Gastroesophageal sphincter (tissue), 4 donors: ENCODE measurements at places on chromosomes 3 and 15. TPM values are rescaled to one million over a fixed set of nuclear protein-coding genes. Genes with fewer than 3 reads are reported as not detected.

DNA sequence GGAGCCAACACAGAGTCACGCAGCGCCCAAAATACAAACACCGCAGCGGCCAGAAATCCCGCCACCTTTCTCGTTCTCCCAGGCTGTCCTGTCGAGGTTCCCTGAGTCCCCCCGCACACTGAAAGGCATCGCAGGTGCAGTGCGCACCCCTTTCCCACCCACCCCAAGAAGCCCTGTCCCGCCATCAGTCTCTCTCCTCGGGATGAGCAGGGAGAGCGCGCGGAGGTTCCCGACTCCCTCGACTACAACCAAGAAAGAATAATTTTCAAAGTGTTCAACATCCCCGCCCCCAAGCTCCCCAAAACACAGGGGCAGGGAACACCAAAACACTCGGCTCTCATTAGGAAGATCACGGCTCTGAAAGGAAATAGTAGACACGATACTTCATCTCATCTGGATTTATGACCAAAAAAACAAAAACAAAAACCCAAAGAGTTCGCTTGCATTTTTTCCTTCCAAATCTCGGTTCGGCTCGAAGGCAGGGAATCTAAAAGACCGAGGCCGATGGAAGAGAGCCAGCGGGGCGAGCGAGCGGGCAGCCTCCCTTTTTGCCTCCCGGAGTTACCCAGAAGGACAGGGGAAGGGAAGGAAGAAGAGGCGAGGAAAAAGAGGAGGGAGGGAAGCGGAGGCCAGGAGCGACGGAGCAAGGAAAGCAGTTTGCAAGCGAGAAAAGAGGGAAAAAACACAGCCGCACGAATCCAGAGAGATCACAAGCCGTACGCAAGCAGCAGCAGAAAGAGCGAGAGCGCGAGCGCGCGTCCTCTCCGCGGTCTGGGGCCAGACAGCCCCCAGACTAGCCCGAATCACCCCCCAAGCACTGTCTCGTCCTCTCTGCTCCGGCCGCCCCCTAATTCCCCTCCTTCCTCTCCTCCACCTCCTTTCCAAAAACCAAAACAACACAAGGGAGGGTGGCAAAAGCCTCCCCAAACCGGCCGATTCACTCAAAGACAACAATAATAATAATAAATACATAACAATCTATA, 808 bp downstream of the BCL6 start:
- ATAC-seq = no peak

GRCh38 chr3:48985831-48986376, 4.1 kb upstream of the P4HTM start:
- no peak for ATAC-seq

- no peak for ATAC-seq
Observed at GRCh38 chr3:126153695-126154360, 26.6 kb downstream of the ALDH1L1 start.

DNA sequence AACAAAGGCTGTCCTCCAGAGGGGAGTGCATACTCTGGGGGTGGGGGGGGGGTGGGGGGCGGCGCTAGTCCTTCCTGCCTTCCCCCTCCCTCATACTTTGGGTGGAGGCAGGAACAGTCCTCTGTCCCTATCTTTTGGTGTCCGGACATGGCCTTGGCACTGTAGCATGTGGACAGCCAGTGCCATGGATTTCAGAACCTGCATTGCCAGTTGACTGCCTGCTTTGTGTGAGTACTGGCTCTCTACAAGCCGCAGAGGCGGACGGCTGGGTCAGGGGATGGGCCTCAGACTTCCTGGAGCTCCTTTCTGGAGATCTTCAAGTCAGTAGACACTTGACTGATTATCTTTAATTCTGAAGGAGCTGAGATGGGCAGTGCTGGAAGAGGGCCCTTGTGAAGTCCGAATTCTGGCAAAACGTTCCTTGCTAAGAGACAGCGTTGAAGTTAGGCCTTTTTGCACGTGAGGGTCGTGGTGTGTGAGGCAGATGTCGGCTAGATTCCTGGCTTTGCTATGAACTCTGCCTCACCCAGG, 2.5 kb downstream of the CLDN11 start:
- ATAC-seq = no peak

- no peak for ATAC-seq
Observed at GRCh38 chr15:91887921-91888373, 34.4 kb downstream of the SLCO3A1 start.

Gene GJD2
- not detected for total RNA-seq

DNA sequence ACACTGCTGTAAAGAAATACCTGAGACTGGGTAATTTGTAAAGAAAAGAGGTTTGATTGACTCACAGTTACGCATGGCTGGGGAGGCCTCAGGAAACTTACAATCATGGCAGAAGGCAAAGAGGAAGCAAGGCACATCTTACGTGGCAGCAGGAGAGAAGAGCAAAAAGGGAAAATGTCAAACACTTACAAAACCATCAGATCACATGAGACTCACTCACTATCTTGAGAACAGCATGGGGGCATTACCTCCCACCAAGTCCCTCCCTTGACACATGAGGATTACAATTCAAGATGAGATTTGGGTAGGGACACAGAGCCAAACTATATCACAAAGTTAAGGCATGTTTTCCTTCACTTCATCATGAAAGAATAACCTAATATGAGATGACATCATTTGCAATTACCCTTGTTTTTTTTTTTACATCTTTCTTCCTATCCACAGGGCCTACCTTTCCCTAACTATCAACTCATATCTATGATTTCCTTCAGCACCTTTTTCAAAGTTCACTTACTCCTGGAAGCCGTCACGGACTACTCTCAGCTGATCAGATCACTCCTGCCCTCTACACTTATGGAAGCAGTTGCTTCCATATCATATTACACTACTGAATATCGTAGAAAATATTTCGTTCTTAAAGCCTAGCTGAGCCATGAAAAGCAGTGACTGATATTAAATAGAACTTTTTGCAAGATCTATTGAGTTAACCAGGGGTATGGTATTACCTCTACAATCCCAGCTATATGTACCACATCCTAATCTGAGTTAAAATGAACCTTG, 25.5 kb upstream of the ATP8B4 start:
- ATAC-seq = no peak

DNA sequence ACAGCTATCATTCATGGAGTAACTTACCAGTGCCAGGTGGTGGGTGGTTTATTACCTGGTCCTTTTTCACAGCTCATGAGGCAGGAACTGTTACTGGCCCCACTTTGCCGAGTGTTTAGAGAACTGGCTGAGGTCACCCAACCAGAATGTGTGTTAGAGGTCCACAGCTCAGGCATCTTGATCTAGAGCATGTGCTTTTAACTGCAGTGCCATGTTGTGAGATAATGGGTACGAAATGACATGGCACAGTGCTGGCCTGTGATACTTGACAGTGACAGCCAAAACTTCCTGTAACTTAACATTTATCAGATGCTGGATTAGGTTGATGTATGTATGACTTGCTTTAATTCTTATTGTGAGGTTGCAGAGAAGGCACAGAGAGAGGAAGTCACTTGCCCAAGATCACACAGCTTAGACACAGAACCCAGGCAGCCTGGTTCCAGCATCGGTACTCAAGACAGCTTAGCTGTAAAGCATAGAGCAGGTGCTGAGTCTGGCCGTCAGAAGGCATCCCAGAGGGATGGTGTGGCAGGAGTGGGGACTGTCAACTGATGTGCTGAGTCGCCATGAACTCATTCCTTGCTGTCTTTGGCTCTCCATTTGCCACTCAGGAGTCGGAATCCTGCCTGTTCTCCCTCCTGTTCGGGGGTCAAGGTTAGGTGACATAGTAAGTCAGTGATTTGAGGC, 9.6 kb downstream of the MCM2 start:
- ATAC-seq = no peak

Gene ST3GAL6
- total RNA-seq = 6.1 TPM

DNA sequence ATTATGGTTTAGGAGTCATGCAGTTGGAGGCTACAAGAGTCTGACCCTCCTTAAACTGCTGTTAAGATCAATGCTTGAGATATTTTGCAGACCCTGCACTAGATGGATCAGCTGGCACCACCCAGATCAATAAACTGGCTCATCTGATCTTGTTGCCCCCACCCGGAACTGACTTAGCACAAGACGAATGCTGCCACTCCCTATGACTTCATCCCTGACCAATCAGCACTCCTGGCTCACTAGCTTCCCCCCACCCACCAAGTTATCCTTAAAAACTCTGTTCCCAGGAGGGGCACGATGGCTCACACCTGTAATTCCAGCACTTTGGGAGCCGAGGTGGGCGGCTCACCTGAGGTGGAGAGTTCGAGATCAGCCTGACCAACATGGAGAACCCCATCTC, 594.0 kb downstream of the NTRK3 start:
- no peak for ATAC-seq

GRCh38 chr3:68256635-68257223, 602.3 kb upstream of the SUCLG2 start:
- no peak for ATAC-seq

Gene CPLX3
- total RNA-seq = not detected

Gene UACA
- total RNA-seq = 78.9 TPM

Gene IL20RB
- 7.3 TPM for total RNA-seq

Gene STX19
- total RNA-seq = not detected

- no peak for ATAC-seq
Observed at GRCh38 chr15:72169236-72169920, 28.2 kb downstream of the GRAMD2A start.

Gene IMPG2
- 0.96 TPM for total RNA-seq

DNA sequence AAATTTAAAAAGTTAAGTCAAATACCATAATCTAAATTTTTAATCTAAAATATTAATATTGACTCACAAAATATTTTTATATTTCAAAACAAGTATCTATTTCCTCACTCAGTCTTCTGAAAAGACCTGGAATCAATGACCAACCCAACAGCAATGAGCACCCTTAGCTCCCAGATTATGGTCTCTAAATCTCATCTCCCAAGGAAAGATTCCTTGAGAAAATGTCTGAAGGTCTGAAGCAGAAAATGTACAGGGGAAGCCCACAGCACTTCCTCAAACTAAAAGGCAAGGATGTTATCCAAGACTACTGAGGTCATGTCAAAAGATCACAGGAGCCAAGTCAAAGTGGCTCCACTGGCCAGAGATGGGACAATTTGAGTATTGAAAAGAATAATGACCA, 51.0 kb upstream of the SLCO2A1 start:
- no peak for ATAC-seq

- ATAC-seq = no peak
Observed at GRCh38 chr3:10982782-10983181, 9.8 kb upstream of the SLC6A1 start.

Gene SHC4
- total RNA-seq = 4.2 TPM

Gene PLSCR2
- not detected for total RNA-seq

DNA sequence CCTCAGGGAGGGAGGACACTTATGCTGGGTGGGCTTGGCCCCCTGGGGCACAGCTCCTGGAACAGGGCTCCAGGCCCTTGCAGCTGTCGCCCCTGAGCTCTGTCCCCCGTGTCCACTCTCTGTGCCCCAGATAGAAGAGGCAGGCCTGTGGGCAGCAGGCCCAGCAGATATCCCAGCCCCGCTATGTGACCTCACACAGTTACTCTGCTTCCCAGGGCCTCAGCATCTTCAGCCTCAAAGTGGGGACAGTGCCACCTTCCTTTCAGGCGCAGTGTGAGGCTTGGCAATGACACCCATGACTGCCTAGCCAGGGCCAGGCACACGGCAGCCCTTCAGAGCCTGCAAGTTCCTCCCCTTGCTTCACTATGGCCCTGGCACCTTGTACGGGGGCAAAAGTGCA, 98.4 kb downstream of the IQSEC1 start:
- ATAC-seq = no peak

DNA sequence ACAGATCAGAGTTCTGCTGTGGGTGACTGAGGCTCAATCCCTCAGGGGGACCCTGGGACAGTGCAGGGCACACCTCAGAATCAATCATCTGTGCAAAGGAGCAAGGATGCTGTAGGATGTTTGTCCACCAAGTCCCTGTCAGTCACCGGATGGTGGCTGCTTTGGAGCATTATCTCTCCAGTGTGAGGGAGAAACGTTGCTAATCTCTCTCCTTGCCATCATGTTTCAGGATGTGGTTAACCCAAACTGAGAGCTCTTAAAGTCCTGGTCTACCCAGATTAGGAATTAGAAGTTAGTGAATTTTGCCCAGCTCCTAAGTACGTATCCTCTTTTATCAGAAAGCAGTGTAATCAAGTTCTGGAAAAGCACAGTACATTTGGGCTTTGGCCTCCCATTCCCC, 26.2 kb upstream of the LRRC3B start:
- no peak for ATAC-seq

DNA sequence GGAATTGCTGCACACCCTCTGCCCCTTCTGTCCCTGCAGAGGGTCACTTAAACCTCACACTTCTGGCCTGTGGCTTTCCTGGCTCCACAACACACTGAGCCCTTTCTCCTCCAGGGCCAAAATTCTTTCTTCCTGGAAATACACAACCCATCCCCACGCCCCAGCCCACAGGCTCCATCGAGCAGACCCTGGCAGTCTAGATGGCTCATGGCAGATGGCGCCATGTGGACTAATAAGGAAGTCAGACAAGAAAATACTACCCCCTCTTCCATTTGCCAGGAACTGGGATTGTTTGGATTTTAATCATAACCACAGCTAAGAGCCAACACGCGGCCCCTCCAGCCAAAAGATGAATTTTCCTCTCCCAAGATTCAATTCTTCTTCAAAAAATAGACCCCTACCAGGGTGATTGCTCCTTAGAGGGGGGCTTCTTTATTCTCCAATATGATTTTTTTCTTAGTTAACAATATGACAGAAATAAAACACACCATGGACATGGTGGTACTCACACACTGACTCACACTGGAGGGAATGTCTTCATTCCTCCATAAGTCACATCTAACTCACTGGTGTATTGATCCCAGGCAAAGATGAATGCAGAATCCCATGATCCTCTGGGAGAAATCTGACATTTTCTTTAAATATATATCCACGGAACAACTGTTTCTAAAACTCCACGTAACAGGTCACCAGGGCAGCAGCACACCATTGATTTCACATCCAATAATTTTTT, 111.5 kb downstream of the NTRK3 start:
- no peak for ATAC-seq
